ENCODE measurements at places on chromosomes 1 and 21. TPM values are rescaled to one million over a fixed set of nuclear protein-coding genes. Genes with fewer than 3 reads are reported as not detected.

Gene TCHH
- not detected for total RNA-seq

Gene TFAP2E
- 0.53 TPM for total RNA-seq

Gene SLC2A5
- not detected for total RNA-seq

Gene PCAT6
- total RNA-seq, result 2.2 TPM

Gene CYB5RL
- total RNA-seq, result 13.1 TPM

Gene OTUD3
- 6.6 TPM for total RNA-seq

Gene SH2D5
- 0.51 TPM for total RNA-seq

Gene TRPM2
- total RNA-seq, result 1.7 TPM

Gene C8B
- not detected for total RNA-seq

Gene DSCAM
- total RNA-seq, result not detected

Gene NME7
- 11.6 TPM for total RNA-seq

Gene BLACAT1
- total RNA-seq, result 0.25 TPM

Gene BMP8B
- total RNA-seq, result 0.21 TPM

Gene PDC
- not detected for total RNA-seq

Gene HTR6
- 1.1 TPM for total RNA-seq

Gene HES2
- 0.05 TPM for total RNA-seq

Gene ZDHHC18
- 51.6 TPM for total RNA-seq

Gene RNU1-1
- total RNA-seq, result 2,291 TPM

Gene HTR1D
- not detected for total RNA-seq

GRCh38 chr1:21012937-21013336 lies 163.8 kb downstream of the EIF4G3 start:
- no peak for DNase-seq

GRCh38 chr1:227170361-227171166 lies 147.7 kb downstream of the CDC42BPA start:
- no peak for DNase-seq

- DNase-seq, result no peak
Measured at GRCh38 chr1:64184003-64184440, 19.4 kb upstream of the UBE2U start.

GRCh38 chr1:186078245-186078644 lies 296.8 kb downstream of the TPR start:
- DNase-seq, result peak; percentile 4

DNA sequence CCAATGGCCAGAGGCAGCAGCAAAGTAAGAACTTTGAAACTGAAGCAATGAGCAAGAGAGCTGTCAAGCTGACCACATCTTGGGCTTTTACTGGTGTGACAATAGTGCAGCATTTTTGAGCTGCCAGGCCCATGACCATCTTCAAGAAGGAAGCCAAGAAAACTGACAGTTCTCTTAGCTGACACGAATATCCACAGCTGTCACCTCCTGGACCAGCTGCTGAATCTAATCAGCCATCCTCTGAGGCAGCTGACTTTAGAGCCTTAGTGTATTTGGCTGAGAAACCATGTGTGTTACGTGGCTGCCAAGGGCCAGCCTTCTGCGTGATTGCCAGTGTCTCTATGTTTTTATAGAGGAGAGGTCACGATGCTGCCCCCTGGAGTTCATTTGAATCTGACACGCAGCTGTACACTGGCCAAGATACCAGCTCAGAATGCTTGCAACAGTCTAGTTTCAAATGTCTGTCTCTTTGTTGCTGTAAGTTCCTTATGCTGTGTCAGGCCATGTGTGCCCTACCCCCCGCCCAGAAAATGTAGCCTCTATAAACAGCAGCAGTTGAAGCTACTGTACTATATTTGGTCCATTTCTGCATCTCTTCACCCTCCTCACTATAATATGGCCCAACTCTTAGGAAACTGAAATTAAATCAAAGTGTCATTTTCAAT lies 39.7 kb downstream of the PALMD start:
- DNase-seq, result peak; percentile 67

- no peak for DNase-seq
Measured at GRCh38 chr1:99669376-99669775, 23.5 kb downstream of the PALMD start.

GRCh38 chr1:22850281-22850680 lies 122.4 kb downstream of the LACTBL1 start:
- DNase-seq, result no peak

GRCh38 chr1:203652724-203653461 lies 26.3 kb downstream of the ATP2B4 start:
- peak; percentile 40 for DNase-seq

DNA sequence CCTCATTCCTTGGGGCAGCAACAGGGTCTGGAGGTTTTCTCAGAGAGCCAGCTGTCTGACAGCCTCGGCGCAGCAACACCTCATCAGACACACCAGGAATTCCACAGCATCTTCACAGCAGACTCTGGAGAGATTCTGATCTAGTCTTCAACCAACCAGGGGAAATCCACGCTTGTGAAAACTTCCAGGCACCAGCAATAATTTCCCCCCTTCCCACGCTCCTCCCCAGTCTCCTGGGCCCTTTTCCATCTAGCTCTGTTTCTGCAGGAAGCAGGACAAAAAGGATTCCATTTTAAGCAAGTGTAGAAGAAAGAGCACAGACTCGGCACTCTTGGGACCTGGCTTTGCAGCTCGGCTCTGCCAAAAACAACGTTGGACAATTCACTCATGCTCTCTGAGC lies 44.3 kb upstream of the CAPZB start:
- no peak for DNase-seq

DNA sequence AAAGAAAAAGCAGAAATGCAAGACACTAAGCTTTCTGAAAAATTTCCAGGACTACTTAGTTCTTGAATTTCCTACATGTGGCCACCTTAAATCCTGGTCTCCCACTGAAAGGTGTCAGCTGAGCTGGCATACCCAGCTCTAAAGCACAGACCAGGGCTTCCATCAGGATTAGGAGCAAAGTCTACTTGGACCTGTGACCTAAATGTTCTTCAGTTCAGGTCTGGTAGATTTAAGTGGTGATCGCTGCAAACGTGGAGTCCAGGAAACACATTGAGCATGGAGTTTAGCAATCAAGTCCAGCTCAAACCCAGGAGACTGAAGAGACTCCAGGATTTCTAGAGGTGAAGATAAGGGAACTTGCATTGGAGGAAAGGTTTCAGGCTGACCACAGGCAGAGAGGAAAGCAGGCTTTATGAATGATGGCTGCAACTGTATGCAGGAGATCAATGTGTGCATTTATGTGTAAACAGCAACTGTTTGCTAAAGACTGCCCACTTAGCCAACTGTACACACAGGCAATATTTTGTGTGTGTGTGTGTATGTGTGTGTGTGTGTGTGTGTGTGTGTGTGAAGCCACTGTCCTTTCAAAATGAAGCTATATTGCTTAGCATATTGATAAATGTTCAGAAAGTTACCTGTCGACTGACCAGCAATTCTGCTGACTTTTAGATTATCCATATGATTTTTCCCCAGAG lies 75.2 kb downstream of the LMX1A start:
- no peak for DNase-seq

- no peak for DNase-seq
Measured at GRCh38 chr1:22969304-22969709, 3.4 kb downstream of the LACTBL1 start.

GRCh38 chr1:29325675-29326074 lies 89.4 kb downstream of the PTPRU start:
- DNase-seq, result no peak

GRCh38 chr1:8424539-8425116 lies 106.7 kb downstream of the SLC45A1 start:
- peak; percentile 69 for DNase-seq

- no peak for DNase-seq
Measured at GRCh38 chr1:157086299-157086698, 13.3 kb downstream of the ETV3L start.

GRCh38 chr21:39124681-39125251 lies 58.5 kb downstream of the PSMG1 start:
- no peak for DNase-seq

DNA sequence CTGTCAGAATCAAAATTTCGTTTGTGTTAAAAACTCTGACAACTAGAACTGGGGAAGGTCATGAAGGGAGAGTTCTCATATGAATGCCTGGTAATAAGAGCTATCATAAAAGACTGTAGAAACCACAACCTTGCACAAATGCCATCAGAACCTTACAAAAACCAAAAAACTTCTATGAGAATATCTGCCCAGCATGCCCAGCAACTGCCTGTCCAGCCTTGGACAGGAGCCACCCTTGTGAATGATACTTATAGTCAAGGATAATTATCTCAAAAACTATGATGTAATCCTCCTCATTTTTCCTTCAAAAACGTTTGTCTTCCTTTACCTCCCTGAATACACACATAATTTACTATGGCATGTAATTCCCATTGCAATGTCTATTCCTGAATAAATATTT lies 53.4 kb upstream of the C1orf185 start:
- no peak for DNase-seq

GRCh38 chr21:39224930-39225329 lies 41.7 kb upstream of the PSMG1 start:
- no peak for DNase-seq

- DNase-seq, result no peak
Measured at GRCh38 chr1:158794247-158794646, 13.2 kb upstream of the OR6N2 start.

DNA sequence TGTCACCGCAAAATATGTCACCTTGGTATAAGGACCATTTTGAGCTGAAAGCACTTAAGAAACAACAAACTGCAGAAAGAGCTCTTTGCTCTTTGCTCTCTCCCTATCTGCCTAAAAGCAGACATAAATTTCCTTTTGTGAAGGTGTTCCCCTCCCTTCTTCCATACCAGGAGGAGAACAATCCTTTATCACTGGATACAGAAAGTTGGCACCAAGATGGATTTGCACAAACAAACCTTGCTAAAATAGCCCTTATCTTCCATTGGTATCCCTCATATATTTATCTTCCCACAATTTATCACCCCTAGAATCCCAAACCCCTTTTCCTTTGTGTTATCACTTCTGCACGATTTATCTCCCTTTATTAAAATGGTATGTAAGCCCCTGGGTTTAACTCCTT lies 51.4 kb downstream of the DPYD start:
- no peak for DNase-seq

GRCh38 chr1:223840254-223840653 lies 5.5 kb downstream of the TP53BP2 start:
- DNase-seq, result no peak

- DNase-seq, result no peak
Measured at GRCh38 chr1:63914706-63915105, 140.9 kb downstream of the ROR1 start.

- no peak for DNase-seq
Measured at GRCh38 chr1:47617381-47618221, 179.8 kb downstream of the FOXD2 start.

DNA sequence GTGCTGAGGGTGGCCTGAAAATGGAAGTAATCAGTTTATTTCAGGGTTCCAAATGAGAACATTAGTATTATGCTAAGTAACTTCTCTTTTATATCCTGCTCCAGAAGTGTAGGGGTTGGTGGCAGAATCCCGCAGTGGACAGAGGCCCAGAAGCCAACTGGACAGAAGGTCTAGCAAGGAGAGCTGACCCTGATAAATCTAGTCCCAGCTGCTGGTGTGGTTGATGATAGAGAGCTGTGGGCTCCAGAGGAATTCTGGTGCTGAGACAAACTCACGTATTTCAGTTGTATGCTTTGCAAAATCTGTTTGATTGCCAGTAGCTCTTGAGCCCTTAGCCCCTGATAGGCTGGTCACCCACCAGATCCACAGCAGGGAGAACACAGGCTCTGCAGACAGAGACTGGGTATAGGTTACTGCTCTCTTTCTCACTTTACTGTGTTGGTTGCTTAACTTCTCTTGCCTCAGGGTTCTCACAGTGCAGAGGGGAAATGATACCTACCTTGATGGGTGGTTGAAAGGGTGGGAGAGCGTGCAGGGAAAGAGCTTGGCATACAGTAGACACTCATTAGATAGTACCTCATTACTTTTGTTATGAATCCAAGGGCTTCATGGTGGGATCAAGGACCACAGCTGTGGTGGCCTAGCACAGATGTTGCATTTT lies 29.6 kb upstream of the CACNA1E start:
- DNase-seq, result no peak

DNA sequence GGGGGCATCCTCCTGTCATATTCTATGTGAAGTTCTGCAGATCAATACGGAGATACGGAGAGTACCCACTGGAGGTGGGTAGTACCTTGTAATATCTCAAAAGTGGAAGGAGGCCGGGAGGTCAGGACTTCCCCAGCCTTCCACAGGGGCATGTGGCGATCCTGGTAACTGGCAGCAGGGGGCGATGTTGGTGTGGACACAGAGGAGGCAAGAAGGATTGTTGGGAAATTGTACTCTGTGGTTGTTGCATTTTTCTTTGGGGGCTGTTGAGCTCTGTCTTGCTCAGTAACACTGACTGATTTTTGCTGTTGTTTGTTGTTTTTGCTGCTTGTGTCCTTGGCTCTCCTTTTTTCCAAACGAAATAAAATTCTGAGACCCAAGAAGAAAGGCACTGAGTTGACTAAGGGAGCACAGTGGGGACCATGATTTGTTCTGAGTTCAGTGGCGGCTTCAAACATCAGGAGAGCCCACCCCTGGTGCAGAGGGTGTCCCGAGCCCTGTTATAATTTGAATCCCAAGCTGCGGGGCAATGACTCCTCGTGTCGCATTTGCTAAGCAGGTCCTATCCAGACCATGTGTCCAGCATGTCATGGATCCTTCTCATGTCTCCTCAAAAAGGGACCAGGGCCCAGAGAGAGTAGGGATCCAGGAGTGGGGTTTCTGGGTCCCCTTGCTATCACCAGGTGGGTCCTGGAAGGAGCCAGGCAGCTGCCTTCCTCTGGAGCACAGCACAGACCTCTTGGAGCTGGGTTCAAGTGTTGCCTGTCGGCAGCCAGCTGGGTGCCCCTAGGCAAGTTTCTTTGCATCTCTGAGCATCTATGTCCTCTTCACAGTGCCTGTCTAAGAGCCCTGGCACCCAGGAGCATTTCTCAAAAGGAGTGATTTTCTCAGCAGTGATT lies 22.8 kb downstream of the LHX4 start:
- peak; percentile 87 for DNase-seq

GRCh38 chr21:28805885-28806284 lies 186.8 kb downstream of the LTN1 start:
- no peak for DNase-seq

DNA sequence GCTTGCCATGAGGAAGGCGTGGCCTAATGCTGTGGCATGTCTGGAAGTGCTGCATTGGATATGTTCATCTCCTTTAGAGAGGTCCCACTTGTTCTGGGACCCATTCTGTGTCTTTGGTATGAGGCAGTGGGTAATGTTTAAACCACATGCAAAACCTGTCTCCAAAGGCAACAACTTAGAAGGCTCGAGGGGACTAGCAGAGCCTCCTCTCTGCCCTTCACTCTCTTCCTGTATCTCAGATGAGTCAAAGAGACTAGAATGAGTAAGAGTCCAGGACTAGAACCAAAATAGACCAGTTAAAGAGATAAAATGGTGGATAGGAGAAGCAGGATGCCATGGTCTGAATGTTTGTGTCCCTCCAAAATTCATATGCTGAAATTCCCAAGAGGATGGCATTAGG lies 220.8 kb upstream of the KIAA0040 start:
- DNase-seq, result no peak

GRCh38 chr1:93164816-93165215 lies 15.4 kb downstream of the TMED5 start:
- no peak for DNase-seq

DNA sequence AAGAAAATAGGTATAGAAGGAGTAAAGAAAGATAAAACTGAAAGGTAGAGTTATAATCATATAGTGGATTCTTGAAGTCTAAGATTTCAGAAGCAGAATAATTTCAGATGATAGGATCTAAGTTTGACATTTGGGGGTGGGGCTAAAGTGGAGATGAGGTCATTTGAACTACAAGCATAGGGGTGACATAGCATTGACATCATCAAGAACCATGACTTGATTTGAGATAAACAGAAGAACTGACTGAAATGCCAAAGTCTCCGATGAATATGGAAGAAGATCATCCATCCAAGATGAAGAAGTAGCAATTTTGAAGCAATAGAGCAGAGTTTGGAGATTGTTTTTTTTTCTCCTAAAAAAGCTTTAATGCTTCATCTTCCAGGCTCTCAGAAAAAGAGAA lies 122.3 kb downstream of the MACF1 start:
- no peak for DNase-seq

- DNase-seq, result no peak
Measured at GRCh38 chr1:64161357-64161941, 42.0 kb upstream of the UBE2U start.

All from activated CD4-positive, alpha-beta T cell treated with anti-CD3 and anti-CD28 coated beads for 36 hours (primary cell).